ENCODE measurements at places on chromosomes 7 and 10. TPM values are rescaled to one million over a fixed set of nuclear protein-coding genes. Genes with fewer than 3 reads are reported as not detected.

- H3K27ac ChIP-seq, result no peak overlapping the region
- no peaks in the 10 kb centered on the region for H3K27me3 ChIP-seq
- no peaks in the 10 kb centered on the region for H3K4me1 ChIP-seq
- no peaks in the 10 kb centered on the region for H3K36me3 ChIP-seq
Measured at GRCh38 chr10:93342921-93343320, 139.2 kb downstream of the MYOF start.

DNA sequence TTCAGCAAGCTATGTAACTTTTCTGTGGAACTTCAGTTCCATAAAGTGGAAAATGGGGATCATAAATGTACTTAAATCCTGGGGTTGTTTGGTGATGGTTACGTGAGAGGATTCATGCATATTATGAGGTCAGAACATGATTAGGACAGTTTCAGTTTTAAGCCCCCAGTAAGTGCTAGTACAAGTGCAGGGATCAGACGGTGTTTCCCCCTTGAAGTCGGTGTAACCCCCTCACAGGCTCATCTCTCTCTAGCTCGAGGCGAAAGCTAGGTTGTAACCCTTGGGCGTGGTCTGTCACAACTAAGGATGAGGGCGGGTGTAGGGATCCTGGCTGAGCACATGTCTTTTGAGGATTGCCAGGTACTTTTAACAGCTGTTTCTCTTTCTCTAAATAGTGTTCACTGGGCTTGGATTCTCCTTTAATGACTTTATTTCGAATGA, 84.7 kb downstream of the SPAG6 start:
- H3K27me3 ChIP-seq, result no peaks in the 10 kb centered on the region
- no peak overlapping the region for H3K4me3 ChIP-seq
- peaks cover 9% of the 10 kb centered on the region for H3K4me1 ChIP-seq
- H3K27ac ChIP-seq, result no peak overlapping the region

DIP2C gene
- 19.1 TPM for total RNA-seq

DNA sequence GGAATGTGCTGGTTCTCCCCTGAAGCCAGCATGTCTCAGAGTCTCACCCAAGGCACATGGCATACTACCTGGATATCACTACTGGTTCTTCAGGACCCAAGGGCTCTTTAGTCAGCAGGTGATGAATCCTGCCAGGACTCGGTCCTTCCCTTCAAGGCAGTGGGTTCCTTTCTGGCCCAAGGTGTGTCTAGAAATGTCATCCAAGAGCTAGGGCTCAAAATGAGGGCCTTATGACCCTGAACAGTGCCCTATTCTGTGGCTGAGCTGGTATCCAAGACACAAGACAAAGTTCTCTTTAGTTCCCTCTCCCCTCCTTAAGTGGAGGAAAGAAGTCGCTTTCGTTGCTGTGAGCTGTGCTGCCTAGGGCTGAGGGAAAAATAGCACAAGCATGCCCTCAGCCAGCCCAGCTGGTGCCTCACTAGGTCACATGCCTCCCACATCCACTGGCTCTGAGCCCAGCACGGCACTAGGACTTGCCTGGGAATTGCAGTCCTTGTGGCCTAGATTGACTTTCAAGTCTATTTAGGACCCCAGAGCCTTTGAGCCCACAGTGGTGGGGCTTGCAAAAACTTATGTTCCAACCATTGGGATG, 106.0 kb downstream of the BMS1 start:
- no peaks in the 10 kb centered on the region for H3K4me1 ChIP-seq
- H3K4me3 ChIP-seq, result no peak overlapping the region
- no peak for DNase-seq

- no peak overlapping the region for H3K27ac ChIP-seq
- H3K27me3 ChIP-seq, result peaks cover 92% of the 10 kb centered on the region
- H3K4me3 ChIP-seq, result no peak overlapping the region
- DNase-seq, result no peak
Measured at GRCh38 chr10:100743626-100744135, 1.7 kb upstream of the PAX2 start.

DNA sequence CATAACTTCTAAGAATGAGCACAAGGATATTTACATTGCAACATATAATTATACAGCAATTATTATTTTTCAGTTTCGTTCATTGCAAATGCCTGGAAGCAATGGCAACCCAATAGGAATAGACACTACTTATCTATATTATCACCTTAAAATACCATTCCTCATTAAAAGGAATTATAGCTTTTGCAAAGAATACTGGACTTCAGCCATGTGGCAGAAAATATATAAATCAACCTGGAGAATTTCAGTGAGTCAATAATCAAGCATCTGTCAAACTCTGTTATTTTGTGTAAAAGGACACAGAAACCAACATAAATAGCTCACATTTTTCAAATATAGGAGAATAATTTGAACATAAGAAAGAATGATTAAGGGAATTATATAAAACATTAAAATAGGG, 96.1 kb upstream of the SEMA3C start:
- H3K36me3 ChIP-seq, result no peaks in the 10 kb centered on the region
- DNase-seq, result no peak
- H3K4me3 ChIP-seq, result no peak overlapping the region
- no peaks in the 10 kb centered on the region for H3K27me3 ChIP-seq
- H3K4me1 ChIP-seq, result no peaks in the 10 kb centered on the region

GRCh38 chr10:77824908-77825307, 101.6 kb downstream of the DLG5 start:
- H3K27ac ChIP-seq, result no peak overlapping the region
- no peaks in the 10 kb centered on the region for H3K36me3 ChIP-seq
- H3K4me1 ChIP-seq, result peaks cover 8% of the 10 kb centered on the region
- DNase-seq, result no peak

- H3K4me1 ChIP-seq, result no peaks in the 10 kb centered on the region
- no peak for DNase-seq
- no peaks in the 10 kb centered on the region for H3K27me3 ChIP-seq
- H3K27ac ChIP-seq, result no peak overlapping the region
- H3K4me3 ChIP-seq, result no peak overlapping the region
Measured at GRCh38 chr10:10038348-10038747, 979.3 kb upstream of the CELF2 start.

GRCh38 chr10:16712883-16713282, 104.3 kb downstream of the RSU1 start:
- H3K27me3 ChIP-seq, result no peaks in the 10 kb centered on the region
- no peaks in the 10 kb centered on the region for H3K36me3 ChIP-seq
- no peak overlapping the region for H3K27ac ChIP-seq
- H3K4me1 ChIP-seq, result peaks cover 7% of the 10 kb centered on the region
- no peak overlapping the region for H3K4me3 ChIP-seq
- no peak for DNase-seq

All from gastrocnemius medialis (tissue), 4 donors.